ENCODE measurements at places on chromosomes 1 and 21. TPM values are rescaled to one million over a fixed set of nuclear protein-coding genes. Genes with fewer than 3 reads are reported as not detected.

The ITPKB gene
- 11.4 TPM for polyA plus RNA-seq

The MARK1 gene
- 25.5 TPM for polyA plus RNA-seq

GRCh38 chr21:44647222-44647552, 973 bp downstream of the KRTAP10-11 start:
- no peaks in the 10 kb centered on the region for H3K36me3 ChIP-seq
- no peaks in the 10 kb centered on the region for H3K4me1 ChIP-seq

- no peaks in the 10 kb centered on the region for H3K27me3 ChIP-seq
- no peak overlapping the region for H3K27ac ChIP-seq
- H3K36me3 ChIP-seq: no peaks in the 10 kb centered on the region
- H3K4me3 ChIP-seq: no peak overlapping the region
- DNase-seq: no peak
These were observed 25.6 kb downstream of the PPP1R12B start for GRCh38 chr1:202374099-202374498.

DNA sequence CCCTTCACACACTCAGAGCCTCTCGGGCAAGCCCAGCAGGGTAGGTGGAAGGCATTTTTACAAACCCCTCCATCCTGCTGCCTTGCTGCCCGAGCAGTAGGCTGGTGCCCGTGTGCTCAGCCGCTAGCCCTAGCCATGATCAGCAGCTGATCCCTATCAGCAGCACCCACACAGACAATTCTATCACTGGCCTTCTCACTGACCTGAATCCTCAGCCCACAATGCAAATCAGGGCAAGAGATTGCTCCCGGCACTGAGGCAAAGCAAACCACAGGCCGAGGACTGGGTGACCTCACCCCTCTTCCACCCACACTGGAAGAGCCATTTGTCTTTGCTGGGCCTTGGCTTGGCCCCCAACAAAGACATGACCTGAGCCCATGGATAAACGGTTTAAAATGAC, 895 bp upstream of the PDZK1 start:
- H3K36me3 ChIP-seq: no peaks in the 10 kb centered on the region
- no peaks in the 10 kb centered on the region for H3K4me1 ChIP-seq
- H3K4me3 ChIP-seq: no peak overlapping the region
- no peak overlapping the region for H3K27ac ChIP-seq
- no peak for DNase-seq

GRCh38 chr1:190478149-190479049, 735 bp upstream of the BRINP3 start:
- H3K27ac ChIP-seq: no peak overlapping the region
- no peak overlapping the region for H3K4me3 ChIP-seq
- H3K27me3 ChIP-seq: no peaks in the 10 kb centered on the region
- H3K4me1 ChIP-seq: no peaks in the 10 kb centered on the region

DNA sequence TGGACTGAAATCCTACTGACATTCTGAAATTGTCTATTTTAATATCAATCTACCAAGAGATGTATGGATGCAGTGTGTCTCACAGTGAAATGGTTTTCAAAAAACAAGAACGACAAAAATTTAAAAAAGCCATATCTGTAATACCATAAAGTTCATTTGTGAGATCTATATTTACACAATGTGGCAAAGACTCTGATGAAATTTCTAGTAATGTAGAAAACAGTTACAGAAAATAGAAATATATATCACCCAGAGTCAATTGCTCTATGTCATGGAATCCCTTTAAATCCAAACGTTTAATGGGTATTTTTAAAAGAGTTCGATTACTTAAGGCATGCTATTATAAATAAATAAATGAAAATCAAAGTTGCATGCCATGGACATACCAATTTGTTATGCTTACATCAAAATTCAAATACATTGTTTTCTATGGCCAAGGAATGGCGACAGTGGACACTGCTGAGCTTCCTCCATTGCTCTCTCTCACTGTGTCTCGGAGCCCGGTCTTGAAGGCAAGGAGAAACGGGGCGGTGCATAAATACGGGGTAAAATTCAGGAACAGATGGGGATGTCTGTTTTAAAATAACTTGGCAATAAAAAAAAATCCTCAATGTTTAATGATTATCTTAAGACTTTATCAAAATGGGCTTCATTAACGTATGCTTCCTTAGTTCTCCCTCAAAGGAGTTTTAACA, 37.0 kb upstream of the SAMSN1 start:
- no peak overlapping the region for H3K4me3 ChIP-seq
- H3K27me3 ChIP-seq: no peaks in the 10 kb centered on the region
- no peaks in the 10 kb centered on the region for H3K4me1 ChIP-seq
- DNase-seq: no peak

DNA sequence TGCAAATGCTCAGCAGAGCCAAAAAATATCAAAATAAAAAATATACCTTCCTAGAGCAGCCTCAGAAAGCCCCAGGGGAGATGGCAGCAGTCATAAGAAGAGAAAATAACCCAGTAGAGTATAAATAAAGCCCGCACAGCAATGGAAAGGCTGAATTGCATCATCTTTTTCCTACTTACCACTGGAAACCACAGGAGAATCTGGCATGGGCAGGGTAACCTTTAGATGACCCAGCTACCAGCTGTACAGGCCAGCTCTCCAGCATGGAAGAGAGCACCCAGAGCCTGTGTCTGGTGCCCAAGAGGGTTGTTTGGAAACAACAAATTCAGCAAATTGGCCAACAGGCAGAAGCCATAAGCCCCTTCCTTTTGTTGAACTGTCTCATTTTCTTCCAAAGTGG, 253.1 kb downstream of the OMA1 start:
- H3K36me3 ChIP-seq: no peaks in the 10 kb centered on the region
- H3K27me3 ChIP-seq: no peaks in the 10 kb centered on the region
- no peak for DNase-seq
- H3K27ac ChIP-seq: no peak overlapping the region
- H3K4me3 ChIP-seq: no peak overlapping the region

- H3K27ac ChIP-seq: no peak overlapping the region
- H3K27me3 ChIP-seq: no peaks in the 10 kb centered on the region
- H3K4me3 ChIP-seq: no peak overlapping the region
- no peaks in the 10 kb centered on the region for H3K4me1 ChIP-seq
These were observed 26.9 kb downstream of the SPATA46 start for GRCh38 chr1:162349635-162350330.

DNA sequence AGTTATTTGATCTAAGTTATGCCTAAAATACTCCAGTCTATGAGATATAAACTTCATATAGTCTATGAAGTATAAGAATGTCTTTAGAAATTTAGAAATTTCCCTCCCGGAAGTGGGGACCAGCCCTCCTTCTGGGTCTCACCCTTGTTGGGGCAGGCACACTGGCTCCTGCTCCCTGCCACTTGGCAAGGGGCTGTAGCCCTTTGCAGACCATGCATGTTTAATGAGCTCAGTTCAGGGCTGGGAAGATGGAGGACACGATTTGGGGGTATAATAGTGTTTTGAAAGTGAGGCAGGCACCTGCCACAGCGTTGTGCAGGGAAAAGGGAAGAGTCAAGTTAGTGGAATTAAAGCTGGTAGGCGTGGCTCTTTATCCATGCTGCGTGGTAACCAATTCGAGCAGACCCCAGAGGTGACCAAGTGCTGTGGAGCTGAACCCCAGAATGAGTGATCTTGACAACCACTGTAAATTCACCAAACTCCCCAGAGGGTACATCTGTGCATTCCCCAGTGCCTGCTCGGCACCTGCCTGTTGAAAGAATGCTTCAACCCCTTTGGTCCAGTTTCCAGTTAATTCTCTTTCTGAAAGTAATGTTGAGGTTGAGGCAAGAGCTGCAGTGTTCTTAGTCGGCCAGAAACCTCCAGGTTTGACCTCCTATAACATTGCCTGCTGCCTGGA, 79.6 kb downstream of the DOP1B start:
- H3K4me3 ChIP-seq: no peak overlapping the region
- H3K27me3 ChIP-seq: no peaks in the 10 kb centered on the region
- DNase-seq: no peak

DNA sequence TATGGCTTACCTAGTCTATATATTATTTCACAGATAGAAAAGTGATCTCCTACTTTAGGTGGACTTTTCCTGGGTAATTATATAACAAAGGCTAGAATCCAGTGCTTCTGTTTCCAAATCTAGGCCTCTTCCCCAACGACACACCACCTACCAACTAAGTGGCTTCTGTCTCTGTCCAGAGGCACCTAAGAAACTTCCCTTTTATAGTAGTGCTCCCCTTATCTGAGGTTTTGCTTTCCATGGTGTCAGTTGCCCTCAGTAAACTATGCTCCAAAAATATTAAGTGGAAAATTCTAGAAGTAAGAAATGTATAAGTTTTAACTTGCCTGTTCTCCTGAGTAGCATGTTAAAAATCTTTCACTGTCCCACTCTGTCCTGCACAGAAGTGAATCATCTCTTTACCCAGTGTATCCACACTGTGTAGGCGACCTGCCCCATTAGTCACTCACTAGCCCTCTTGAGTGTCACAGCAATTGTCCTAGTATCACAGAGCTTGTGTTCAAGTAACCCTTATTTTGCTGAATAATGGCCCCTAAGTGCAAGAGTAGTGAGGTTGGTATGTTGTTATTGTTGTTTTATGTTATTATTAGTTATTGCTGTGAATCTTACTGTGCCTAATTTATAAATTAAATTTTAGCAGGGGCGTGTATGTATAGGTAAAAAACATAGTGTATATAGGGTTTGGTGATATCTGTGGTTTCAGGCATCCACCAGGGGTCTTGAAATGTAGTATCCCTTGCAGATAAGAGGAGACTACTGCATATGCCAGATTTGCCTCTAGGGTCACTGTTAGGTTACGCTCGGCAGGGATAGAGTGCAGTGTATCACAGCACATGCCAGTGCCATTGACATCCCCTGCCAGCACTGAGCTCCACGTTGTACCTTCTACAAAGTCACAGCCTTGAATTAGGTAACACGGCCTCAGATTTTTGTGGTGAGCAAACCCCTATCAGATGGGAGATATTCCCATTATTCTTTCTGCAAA, 14.7 kb upstream of the CD53 start:
- no peaks in the 10 kb centered on the region for H3K4me1 ChIP-seq
- no peak for DNase-seq
- H3K27me3 ChIP-seq: no peaks in the 10 kb centered on the region

GRCh38 chr1:234600418-234601281, 9.3 kb downstream of the IRF2BP2 start:
- H3K4me1 ChIP-seq: peaks cover 51% of the 10 kb centered on the region
- peak overlapping the region; percentile 63 for H3K4me3 ChIP-seq
- DNase-seq: peak; percentile 82
- peak overlapping the region; percentile 96 for H3K27ac ChIP-seq
- no peaks in the 10 kb centered on the region for H3K36me3 ChIP-seq
- H3K27me3 ChIP-seq: no peaks in the 10 kb centered on the region
